ENCODE measurements at places on chromosomes 3 and 15.

DNA sequence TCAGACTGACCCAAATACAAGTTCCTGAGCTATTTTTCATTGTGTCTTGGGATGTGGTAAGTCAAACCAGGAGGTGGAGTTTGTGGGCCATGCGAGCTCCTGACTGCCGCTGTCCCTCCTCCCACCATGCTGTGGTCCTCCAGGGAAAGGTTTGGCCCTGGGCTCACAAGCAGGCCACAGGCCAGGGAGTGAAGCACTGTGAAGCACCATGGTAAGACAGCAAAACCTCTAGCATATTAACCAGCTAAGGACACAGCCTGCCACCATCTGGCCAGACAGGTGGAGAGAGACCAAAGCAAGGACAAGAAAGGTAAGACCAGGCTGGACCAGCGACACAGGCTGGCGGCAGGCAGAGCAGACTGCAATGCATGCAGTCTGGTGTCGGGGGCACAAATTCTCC lies 15.3 kb downstream of the RAB43 start:
- DNase-seq, result no peak

GRCh38 chr3:99630815-99631214 lies 7.6 kb upstream of the COL8A1 start:
- DNase-seq, result no peak

DNA sequence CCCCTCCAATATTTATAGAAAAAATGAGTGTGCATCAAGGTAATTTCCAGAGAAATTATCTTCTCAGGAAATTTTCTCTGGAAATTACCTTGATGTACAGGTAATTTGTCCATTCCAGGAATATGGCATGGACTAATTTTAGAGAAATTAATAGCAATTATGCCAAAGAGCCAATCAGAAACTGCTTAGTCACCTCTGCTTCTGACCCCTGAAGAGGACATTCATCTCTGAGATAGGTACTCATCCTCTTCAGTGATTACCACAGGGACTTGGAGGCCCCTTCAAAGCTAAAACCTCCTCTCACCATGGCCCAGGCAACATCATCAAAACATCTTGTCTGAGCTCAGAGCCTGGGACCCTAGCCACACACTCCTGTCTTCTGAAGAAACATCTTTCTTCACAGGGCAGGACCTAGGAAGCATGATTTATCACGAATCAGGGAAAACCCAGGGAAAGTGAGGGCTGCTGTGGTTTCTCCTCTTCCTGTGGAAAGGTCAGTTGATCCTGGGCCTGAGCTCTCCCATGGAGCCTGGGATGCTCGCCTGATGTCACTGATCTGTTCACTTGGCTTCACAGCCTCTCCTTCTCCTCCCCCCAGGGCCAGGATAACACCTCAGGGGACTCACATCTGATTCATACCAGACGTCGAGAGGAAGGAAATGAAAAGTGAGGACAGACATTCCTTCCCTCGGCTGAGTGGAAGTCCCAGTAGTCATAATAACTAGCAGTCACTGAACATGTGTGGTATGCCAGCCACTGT lies 210.5 kb downstream of the DTWD1 start:
- DNase-seq, result no peak

DNA sequence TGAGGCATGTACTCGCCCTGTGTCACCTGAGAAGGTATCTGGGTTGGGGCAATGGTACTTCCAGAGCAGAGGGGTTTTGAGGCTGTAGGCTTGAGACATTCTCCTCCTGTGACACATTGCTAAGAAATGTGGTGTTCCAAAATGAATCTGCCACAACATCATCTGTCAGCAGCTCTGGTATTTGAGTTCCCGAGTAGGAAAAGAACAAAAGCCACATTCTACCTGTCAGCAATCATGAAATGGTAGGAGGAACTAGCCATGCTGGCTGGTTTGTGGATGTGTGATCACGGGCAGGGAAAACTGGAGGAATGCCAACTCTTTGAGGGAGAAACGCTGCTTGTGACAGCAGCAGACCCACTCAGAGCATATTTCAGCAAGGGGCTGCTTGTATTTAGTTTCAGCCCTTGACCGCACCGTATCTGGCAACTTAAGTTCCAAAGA lies 579.4 kb upstream of the TBL1XR1 start:
- peak; percentile 9 for DNase-seq

DNA sequence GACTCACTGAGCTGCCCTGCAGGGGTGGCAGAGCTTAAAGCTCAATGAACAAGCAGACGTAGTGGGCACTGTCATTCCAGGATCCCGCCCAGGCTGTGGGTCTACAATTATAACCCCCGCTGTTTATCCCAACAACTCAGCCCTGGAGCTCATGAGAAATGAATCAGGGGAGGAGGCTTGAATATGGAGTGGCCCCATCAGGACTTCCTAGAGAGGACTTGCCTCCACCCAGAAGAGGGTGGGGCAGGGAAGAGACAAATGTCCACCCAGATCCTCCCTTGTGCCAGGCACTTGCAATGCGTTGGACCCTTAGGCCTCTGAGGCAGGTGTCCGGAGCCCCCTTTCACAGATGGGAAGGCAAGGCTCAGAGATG lies 33.0 kb downstream of the SLC6A20 start:
- no peak for DNase-seq

GRCh38 chr15:58423831-58424608 lies 7.8 kb upstream of the LIPC start:
- DNase-seq, result no peak

DNA sequence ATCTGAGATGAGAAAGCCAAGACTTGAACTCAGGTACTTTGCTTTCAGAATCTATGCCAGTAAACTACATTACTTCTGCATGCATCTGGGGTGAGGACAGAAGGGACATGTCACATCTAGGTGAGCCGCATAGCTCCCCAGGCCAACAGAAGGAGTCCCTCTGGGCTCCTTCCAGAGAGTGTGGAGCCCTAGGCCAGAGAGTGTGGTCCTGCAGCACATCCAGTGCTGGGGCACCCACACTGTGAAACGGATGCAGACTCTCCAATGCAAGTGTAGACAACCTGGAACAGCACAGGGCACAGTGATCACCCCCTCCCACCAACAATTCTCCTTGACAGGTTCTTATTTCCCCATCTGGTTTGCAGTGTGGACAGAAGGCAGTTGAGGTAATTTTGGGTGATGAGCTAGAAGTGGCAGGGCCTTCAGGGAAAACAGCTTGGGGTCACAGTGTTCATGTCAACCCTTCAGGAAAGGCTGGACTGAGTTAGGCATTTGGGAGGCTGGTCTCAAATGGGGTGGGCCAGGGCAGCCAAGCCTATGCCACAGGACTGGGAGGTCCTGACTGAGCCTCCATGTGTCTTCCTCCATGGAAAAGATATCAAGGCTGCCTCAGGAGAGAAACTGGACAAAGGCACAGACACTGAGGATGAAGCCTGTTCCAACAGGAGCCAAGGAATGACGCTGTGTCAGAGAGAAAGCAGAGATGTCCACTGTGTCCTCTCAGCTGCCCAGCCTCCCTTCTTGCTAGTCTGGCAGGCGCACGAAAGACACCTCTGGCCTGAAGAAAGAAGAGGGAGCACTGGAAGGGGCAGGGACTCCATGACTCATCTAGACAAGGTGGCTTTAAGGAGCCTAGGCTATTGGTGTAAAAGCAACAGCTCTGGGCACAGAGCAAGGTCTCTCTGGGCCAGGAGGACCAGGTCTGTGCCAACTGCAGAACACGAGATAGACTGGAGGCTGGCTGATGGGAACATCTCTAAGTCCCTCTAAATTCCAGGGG lies 1.7 kb downstream of the PLCD1 start:
- no peak for DNase-seq

GRCh38 chr3:65044401-65044800 lies 356.6 kb upstream of the ADAMTS9 start:
- no peak for DNase-seq

- no peak for DNase-seq
Observed at GRCh38 chr3:31919528-31919927, 61.5 kb downstream of the OSBPL10 start.

GRCh38 chr3:172629470-172629869 lies 81.4 kb downstream of the NCEH1 start:
- no peak for DNase-seq

DNA sequence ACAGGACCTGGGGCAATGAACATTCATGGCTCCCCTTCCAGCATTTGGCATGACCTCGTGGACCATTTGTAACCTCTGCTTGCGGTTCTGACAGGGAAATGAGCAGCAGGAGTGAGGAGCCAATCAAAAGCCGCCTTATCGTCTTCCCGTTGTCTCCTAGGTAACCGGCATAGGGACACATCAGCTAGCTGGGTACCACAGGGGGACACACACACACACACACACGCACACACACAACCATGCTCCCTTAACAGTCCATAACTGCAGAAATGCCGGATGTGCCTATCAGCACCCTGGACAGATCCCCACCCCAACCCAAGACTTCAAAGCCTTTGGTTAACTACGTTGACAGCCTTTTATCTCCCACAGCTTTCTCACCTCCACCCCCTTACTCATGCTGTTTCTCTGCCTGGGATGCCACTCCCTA lies 53.4 kb upstream of the CCDC174 start:
- DNase-seq, result no peak

DNA sequence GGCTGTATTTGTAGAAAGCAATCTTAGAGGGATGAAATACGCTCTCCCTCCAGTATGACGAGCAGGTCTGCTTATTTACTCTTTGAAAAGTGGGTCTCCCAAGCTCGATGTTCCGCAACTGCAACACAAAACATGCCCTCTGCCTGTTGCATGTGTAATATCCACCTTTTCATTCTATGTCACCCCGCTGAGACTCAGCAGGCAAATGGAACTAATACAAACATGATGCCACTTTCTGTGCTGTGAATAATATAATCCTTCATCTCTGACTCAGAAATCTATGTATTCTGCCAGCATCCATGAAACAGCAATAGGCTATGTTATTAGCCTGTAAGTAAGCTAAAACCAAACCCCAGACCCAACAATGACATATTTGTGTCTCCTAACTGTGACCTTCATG lies 200.8 kb upstream of the TMCO5A start:
- DNase-seq, result no peak

- no peak for DNase-seq
Observed at GRCh38 chr3:128521715-128522114, 28.7 kb upstream of the GATA2 start.

DNA sequence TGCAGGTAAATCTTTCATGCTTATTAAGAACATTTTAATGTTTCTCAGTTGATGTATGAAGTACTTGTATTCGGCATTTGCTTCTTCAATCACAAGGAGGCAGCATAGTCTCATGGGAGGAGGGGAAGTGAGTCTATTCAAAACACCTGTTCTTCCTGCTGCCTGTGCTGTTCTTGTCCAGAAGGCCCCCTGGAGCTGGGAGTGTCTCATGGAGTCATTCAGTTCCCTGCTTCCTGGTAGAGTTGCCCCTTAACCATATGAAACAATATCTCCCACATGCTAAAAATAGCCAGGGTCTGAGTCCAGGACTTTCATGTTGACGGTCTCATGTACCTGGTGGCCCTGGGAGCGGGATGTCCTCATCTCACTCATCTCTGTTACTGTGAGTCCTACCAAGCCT lies 15.5 kb upstream of the PPP1R2 start:
- DNase-seq, result peak; percentile 71

DNA sequence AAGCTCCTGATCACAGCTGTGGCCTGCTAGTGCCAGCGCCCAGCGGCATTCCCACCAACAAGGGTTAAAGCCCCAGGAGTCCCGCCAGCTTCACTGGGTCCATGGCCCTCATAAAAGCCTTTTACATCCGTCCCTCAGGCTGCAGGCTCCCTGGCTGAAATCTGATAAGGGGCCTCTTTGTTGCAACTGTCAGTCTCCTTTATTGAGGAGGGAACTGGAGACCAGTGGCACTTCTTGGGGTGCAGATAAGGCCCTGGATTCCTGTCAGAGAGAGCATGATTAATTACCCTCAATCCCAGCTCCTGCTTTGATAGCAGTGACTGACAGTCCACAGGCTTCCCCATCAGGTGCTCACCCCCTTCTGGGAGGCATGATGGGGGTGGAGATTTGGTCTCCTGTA lies 30.9 kb upstream of the CLK3 start:
- no peak for DNase-seq

DNA sequence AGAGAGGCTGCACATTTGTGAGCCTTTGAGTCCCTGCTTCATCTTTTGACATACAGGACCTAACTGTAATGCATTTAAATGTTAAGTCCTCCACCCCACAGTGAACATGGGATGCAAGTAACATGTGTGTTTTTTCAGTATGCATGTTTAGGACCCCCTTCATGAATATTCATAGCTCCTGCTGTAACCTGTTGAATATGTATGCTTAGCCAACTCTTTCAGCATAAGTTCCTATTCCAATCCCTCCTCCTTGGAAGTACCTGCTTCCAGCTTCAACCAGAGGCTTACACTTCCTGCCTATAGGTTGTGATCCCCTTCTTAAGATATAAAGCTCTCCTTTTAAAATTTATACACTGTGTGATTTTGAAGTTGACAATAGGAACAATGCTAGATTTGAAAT lies 36.9 kb upstream of the GNB4 start:
- no peak for DNase-seq

DNA sequence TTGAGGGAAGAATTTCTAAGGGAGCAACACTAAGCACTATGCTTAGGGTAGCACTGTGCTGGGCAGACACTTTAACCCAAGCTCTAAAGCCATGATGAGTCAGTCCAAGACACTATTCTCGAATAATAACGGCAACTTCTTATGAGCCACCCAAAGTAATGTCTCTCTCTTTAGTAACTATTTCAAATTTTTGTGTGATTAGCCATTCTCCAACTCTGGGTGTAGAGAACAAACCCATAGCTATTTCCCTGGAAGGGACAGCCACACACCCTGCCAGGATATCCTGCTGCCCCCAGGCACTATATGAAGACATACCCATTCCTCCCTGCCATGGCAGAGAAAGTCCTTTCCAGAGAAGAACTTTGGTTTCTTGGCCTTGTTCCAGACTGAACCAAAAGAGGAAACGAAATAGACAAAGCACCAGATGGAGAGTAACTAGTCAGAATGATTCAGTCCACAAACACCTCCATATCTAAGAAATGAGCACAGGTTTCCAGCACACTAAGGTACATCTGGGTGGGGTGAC lies 384.9 kb upstream of the THBS1 start:
- no peak for DNase-seq

DNA sequence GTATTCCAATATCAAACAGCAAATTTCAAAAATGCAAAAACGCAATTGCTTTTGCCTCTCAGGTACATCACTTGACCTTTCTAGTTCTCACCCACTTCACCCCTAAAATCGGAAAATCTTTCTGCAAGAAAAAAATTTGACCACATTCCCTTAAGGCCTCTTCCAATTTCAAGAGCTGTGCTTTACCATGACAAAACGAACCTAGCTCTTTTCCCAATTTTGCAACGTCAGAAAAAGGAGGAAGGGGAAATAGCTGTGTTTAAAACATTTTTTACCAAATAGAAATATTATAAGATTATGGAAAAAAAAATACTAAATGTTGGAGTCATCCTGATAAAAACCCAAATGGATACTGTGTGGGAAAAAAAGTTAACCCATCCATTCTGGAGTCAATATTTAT lies 1.1 kb upstream of the NR2C2 start:
- DNase-seq, result no peak

GRCh38 chr3:161854232-161854771 lies 357.7 kb downstream of the OTOL1 start:
- no peak for DNase-seq

GRCh38 chr15:94083467-94084052 lies 147.8 kb upstream of the MCTP2 start:
- DNase-seq, result no peak

All from NCI-H510A (cell line).